ENCODE measurements at places on chromosomes 2 and 18.

GRCh38 chr2:241091201-241091600 is 10.9 kb downstream of the MTERF4 start:
- no peak for DNase-seq

DNA sequence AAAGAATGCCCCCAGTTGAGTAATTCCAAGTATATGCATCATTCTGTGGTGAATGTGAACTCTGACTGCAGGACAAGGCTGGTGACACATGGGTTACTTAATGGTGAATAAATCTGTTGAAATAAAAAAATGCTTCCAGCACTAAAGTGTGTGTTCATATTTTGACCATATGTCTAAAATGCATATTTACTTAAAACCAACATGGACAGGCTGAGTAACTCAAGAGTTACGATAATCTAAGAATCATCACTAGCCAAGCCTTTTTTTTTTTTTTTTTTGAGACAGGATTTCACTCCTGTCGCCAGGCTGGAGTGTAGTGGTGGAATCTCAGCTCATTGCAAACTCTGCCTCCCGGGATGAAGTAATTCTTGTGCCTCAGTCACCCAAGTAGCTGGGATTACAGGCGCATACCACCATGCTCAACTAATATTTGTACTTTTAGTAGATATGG is 47.1 kb upstream of the CCBE1 start:
- DNase-seq, result no peak

GRCh38 chr2:65070172-65070830 is 14.1 kb downstream of the CEP68 start:
- no peak for DNase-seq

DNA sequence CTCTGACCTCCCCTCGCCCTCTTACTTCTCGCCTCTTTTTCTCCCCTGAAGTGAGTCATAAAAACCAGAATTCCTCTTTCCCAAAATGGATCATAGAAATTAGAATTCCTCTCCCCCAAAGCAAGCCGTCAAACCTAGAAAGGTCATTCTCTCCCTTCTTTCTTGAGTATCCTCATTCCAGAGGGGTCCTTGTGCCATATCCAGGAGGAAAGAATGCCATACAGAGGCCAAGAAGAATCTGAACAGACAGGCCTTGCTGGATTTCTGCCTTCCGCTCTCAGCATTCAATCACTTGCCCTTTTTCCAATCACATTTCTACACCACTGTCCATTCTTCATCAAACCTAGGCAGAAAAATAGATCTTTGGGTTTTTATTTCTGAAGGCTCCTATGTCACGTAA is 31.1 kb upstream of the MAPK4 start:
- no peak for DNase-seq

- no peak for DNase-seq
Measured at GRCh38 chr18:3151399-3152264, 68.1 kb downstream of the MYOM1 start.

DNA sequence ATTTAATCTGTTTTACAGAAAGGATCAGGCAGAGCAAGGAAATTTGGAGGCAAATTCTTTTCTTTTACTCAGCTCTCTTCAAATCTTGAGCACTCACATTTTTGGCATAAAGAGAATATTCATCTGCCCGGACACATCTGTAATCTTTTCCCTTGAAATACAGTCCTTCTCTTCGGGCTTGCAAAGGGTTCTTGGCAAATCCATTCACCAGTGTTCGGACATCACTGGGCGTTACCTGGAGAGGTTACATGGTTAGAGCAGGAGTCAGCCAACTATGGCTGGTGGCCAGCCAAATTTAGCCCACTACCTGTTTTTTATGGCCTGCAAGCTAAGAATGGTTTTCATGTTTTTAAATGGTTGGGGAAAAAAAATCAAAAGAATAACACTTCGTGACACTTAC is 2.1 kb downstream of the PFN4 start:
- DNase-seq, result no peak

- DNase-seq, result no peak
Measured at GRCh38 chr2:157363612-157364101, 38.0 kb upstream of the ERMN start.

DNA sequence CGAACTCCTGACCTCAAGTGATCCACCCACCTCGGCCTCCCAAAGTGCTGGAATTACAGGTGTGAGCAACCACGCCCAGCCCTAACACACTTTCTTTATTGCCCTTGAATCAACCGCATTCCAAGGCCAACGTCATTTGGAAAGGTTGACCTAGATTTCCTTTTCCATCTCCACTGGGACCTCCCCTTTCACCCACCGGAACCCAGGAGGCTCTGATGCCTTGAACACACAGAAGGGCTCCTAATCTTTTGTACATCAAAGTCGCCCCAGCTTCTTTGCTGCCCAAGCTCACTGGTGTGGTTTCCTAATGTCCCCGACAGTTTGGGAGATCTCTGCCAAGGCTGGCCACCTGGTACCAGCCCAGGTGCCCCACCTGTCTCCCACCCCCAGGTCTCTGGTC is 46.2 kb upstream of the CAB39 start:
- no peak for DNase-seq

- DNase-seq, result no peak
Measured at GRCh38 chr2:220192994-220193753, 565.7 kb downstream of the SLC4A3 start.

- DNase-seq, result no peak
Measured at GRCh38 chr18:13614641-13615288, 111.6 kb downstream of the FAM210A start.

GRCh38 chr2:15506229-15506819 is 54.8 kb downstream of the NBAS start:
- no peak for DNase-seq

GRCh38 chr2:3771576-3771975 is 68.2 kb downstream of the DCDC2C start:
- DNase-seq, result no peak

GRCh38 chr2:161417438-161418274 is 1.6 kb downstream of the TBR1 start:
- DNase-seq, result no peak

DNA sequence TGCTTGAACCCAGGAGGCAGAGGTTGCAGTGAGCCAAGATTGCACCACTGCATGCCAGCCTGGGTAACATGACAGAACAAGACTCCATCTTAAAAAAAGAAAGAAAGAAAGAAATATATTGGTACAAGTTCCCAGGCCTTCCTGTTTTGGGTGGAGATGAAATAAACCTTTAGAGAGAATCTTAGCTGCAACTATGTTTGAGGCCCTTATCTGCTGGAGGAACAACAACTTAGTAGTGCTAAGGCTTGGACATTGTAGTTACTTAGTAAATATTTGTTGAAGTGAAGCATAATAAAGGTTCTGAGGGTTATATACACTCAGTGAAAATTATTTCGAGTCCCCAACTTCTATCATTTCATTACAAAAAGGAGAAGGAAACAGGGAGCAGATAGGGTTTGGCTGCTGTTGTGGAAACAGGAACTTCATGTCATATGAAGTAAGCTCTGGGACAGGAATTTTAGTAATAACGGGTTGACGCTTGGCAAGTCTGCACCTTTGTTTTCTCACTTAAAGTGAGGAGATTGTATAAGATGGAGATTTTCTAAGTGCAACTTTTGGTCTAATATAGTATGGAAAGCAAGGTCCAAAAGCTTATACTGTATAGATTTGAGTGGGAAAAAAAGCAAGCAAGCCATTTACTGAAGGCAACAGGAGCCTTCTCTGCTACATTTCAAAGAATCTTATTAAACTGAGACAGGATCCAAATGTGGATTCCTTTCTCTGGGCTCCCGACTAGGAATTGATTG is 40.0 kb upstream of the AGPS start:
- DNase-seq, result no peak

DNA sequence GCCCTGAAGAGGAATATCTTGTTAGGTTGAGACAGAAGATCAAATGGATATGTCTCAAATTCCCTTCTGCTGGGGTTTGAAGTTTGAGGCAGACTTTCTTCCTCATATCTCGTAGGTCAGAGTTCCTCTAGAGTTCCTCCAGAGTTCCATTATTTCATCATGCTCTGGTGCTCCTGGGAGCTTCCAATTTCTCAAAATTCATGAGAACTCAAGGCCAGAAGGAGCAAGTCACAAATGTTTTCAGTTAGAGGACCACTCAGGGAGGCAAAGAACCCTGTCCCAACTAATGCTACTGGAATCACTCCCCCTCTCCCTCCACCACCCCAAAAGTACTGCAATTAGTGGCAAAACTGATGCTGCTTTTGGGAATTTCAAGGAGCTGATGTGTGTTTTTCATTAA is 115.7 kb upstream of the RBMS1 start:
- no peak for DNase-seq

- DNase-seq, result no peak
Measured at GRCh38 chr2:179936654-179937053, 70.4 kb downstream of the CWC22 start.

DNA sequence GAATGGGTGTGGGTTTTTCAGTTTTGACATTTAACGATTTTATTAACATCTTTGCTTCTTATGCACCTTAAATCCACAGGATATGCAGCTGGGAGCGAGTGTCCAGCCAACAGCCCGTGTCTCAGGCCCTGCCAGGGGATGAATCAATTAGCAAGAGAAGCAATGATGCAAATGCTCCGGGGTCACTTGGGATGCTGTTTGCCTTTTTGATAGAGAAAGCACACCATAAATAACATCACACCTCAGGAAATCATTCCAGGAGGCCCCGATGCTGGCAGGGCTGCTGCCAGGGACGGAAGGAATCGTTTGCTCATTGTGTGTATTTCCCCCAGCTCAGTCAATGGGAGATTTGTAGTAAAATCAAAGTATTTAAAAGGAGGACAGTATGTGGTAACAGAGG is 394.0 kb upstream of the HNRNPA3 start:
- DNase-seq, result no peak

DNA sequence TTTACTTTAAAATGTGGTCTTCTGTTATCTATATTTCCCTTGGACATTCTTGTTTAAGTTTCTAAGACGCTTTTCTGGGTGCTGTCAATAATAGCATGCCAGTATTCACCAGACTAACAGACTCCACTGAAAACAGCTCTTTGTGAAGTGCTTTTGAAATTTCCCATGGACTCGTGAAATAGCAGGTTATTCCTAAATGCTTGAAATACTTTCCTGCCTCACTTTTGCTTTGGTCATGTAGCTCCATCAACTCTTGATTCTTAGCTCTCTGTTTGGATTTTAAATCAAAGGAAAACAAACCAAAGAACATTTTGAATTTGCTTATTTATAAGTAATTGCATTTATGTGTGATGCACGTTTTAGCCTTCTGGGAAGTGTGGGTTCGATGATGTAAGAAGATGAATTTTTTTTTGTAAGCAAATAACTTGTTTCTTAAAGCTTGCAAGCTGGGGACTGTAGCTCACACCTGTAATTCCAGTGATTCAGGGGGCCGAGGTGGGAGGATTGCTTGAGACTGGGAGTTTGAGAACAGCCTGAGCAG is 147.8 kb downstream of the WDSUB1 start:
- DNase-seq, result no peak

DNA sequence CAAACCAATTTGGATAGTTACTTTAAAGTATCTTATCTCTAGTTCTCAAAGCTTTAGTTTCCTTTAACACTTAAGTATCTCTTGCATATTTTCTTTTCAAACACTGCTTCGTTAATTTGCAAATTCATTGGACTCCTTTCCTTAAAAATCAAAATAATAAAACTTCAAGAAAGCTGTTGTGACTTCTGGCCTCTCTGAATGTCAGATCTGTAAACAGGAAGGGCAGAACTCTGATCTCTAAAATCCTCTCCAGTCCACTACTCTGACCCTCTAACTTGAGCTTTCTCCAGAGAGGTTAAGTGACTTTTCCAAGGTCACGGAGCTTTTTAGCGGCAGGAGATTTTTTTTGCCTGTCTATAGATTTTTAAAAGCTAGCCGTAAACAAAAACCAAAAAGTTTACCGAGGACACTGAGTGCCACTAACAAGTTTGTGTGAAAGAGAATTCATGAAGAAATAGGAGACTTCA is 155.5 kb downstream of the TGIF1 start:
- no peak for DNase-seq

DNA sequence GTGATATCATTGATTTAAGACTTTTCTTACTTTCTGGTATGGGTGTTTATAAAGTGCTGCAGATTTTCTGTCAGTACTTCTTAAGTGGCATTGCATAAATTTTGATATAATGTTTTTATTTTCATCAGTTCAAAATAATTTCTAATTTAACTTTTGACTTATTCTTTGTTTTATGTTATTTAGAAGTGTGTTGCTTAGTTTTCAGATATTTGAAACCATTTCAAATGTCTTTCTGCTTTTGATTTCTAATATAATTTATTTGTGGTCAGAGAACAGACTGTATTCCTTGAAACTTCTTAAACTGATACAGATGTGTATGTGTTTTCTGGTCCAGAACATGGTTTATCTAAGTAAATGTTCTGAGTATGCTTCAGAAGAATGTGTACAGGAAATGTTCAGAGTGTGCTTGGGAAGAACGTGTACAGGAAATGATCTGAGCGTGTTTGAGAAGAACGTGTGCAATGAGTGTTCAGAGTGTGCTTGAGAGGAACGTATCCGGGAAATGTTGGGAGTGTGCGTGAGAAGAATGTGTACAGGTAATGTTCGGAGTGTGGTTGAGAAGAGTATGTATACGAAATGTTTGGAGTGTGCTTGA is 265.7 kb upstream of the HS6ST1 start:
- no peak for DNase-seq

- no peak for DNase-seq
Measured at GRCh38 chr2:71697106-71698004, 244.0 kb downstream of the DYSF start.

- DNase-seq, result peak; percentile 40
Measured at GRCh38 chr2:113174376-113174750, 592 bp downstream of the PSD4 start.

GRCh38 chr18:13517369-13517768 is 209.0 kb downstream of the FAM210A start:
- DNase-seq, result no peak

- DNase-seq, result no peak
Measured at GRCh38 chr2:128797937-128798336, 479.3 kb upstream of the HS6ST1 start.

- no peak for DNase-seq
Measured at GRCh38 chr2:152022090-152022489, 76.8 kb downstream of the CACNB4 start.

DNA sequence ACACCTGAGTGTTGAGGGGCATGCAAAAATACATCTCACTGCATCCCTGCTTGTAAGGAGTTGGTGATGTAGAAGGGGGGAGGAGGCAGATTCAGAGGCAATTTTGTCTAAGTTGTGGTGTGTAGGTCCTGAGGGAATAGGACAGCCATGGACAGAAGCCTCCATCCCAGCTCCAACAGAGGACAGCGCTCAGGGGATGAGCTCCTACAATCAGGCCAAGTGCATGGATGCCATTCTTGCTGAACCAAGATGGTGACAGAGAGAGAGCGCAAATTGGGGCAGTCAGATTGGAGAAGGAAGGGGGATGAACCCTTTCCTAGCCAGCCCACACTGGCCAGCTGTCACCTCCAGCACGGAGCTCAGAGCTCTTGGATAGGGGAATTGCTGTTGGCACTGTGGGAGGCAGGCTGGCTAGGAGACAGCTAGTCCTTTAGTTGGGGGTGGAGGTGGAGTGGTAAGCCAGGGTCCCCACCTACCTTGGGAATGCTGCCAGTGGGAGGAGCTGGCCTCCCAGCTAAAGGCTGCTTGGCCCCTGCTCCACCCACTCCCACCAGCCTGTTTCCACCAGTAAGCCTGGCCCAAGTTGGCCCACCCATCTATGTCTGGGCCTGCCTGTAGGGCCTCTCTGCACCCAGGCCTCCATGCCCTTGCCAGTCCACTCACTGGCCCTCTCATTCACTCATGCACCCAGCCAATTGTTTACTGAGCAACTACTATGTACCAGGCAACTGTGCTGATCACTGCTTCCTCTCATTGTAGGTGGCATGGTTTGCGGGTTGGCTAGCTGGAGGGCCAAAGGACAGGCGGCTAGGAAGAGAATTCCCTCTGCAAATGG is 2.5 kb upstream of the PER2 start:
- DNase-seq, result no peak

GRCh38 chr2:117775703-117776219 is 38.7 kb upstream of the DDX18 start:
- no peak for DNase-seq
